ENCODE measurements at places on chromosomes 11 and 22. TPM values are rescaled to one million over a fixed set of nuclear protein-coding genes. Genes with fewer than 3 reads are reported as not detected.

GRCh38 chr11:120917559-120918239 lies 106.2 kb upstream of the TBCEL start:
- no peak for DNase-seq

GRCh38 chr22:27857443-27857842 lies 55.9 kb upstream of the MN1 start:
- no peak for DNase-seq

DNA sequence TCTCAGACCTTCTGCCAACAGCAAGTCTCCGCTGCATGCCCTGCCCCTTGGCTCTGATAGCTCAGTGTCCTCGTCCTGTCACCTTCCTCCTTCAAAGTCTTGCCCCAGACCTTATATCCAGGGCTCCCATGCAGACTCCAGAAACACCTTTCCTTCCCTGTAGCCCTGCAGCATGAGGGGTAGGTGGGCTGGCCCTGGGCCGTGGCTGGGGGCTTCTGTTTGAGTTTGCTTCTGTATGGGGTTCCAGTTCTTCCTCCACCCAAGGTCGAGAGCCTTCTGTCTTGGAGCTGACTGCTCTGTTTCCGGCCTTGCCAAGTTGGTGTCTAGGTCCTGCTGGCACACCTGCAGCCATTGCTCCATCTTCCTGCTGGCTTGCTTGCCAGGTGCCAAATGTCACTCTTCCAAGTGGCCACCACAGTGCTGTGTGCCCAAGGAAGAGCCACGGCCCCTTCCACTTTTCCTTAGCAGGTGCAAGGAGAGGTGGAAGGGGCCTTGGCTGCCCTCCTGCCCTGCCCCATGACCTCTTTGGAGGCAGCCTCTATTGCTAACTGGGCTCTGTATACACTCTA lies 74.8 kb upstream of the NECTIN1 start:
- DNase-seq: no peak

- no peak for DNase-seq
Measured at GRCh38 chr11:9180784-9181183, 84.4 kb downstream of the DENND5A start.

DNA sequence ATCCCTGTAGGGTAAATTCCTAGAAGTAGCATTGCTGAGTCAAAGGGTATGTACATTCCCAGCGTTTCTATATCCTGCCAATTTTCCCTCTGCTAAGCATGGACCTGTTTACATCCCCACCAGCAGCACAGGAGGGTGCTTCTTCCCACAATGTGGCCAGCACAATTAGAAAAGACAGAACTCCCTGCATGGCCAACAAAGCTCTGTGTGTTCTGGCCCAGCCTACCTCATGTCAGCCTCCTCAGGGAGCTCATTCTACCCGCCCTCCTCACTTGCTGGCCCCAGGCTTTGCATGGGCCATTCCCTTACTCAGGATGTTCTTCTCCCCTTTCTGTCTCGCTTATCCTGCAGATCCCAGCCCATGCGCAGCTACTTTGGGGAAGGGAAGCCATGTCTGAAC lies 186.1 kb downstream of the DSCAML1 start:
- no peak for DNase-seq

- DNase-seq: peak; percentile 18
Measured at GRCh38 chr11:297586-298405, 1.5 kb downstream of the IFITM5 start.

DNA sequence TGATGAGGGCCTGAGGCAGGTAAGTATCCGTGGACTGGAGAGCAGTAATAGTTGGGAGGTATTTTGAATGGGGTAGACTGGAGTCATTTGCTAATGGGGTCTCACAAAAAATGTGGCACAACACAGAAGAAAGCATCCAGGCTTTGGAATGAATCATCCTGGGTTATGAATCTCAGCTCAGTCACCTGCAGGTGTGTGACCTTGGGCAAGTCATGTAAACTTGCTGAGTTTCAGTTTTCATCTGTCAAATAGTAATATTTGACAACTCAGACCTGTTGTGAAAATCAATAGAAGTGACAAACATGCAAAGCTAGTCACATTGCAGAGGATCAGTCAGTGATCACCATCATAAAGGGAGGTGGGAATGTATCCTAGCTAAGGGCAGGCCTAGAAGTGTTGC lies 232.0 kb upstream of the TENM4 start:
- DNase-seq: no peak

DNA sequence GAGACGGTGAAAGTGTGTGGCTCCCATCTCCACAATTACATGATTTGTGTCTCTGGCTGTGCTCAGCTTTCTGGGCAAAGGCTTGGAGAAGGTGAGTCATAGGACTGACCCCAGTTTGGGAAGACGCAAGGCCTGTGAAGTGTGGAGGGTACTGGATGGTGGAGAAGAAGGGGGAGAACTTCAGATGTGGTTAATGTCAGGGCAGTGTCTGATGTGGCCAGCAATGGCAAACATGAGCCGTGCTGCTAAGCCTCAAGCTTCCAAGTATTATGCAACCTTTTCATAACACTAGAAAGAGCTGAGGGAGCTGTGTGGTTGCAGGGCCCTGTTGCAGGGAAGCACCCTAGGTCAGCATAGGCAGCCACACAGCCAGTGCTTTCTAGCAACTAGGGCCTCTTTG lies 110.9 kb downstream of the NTM start:
- no peak for DNase-seq

GRCh38 chr11:124036666-124037065 lies 4.5 kb downstream of the OR10G7 start:
- no peak for DNase-seq

DNA sequence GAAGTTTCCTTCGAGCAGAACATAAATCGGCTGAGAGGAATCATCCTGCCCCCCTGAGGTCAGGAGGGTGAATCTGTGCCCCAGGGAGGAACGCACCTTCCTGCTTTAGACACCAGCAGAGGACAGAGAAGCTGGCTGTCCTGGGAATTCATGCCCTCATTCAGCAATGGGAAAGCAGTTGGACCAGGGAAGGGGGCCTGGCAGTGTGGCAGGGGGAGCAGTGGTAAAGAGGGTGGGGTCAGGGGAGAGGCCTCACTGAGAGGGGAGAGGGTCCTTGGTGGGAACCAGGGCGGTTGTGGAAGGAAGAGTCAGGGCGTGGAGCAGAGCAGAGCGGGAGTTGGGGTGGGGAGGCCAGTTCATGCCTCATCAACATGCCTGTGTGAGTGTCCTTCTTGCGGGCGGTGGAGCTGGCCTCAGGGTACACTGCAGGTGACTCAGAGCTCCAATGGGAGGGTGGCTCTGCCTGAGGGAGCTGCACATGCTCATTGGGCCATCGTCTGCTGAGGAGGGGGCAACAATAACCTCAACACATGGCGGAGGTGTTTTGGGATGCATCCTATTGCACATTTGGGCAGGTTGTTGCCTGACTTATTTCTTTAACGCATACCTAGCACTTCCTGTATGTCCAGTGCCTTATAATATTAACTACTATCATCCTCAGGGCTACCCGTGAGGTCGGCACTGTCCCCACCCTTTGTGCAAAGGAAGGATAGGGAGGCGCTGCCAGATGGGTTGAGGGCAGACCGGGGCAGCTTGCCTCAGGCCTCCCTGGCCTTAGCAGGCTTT lies 23.2 kb downstream of the MED15 start:
- DNase-seq: no peak

DNA sequence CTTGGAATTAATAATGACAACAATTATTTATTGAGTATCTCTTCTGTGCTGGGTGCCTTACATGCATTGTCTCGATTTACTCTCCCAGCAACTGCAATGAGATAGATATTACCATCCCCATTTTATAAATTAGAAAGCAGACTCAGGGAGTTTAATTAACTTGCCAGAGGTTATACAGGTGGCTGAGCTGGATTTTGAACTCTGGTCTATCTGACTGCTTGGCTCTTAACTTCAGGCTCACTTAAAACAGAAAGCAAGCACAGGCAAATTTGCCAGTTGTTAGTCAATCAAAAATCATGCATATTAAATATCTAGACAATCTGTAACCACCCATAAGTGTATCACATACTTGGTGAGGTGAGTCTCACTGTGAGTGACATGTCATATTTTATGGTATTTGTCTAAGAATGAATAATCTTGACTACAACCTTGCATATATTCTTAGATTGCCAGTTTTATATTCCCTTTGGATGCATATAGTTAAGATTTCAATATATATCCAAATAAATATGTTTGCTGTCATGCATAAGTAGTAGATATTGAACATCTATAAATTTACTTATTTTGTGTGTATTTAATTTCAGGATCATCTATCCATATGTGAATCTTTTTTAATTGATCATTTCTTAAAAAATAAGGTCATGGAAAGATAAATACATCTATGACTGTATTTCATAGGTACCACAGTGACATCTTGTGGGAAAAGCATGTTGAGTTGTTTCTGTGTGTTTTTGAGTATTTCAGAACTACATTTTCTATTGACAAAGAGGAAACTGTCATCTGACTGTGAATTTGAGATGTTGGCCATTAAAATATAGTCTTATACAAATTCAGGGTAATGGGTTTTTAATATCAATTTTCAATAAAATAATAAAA lies 112.0 kb upstream of the ARHGAP42 start:
- no peak for DNase-seq

- DNase-seq: no peak
Measured at GRCh38 chr22:43627485-43628213, 184.5 kb downstream of the EFCAB6 start.

DNA sequence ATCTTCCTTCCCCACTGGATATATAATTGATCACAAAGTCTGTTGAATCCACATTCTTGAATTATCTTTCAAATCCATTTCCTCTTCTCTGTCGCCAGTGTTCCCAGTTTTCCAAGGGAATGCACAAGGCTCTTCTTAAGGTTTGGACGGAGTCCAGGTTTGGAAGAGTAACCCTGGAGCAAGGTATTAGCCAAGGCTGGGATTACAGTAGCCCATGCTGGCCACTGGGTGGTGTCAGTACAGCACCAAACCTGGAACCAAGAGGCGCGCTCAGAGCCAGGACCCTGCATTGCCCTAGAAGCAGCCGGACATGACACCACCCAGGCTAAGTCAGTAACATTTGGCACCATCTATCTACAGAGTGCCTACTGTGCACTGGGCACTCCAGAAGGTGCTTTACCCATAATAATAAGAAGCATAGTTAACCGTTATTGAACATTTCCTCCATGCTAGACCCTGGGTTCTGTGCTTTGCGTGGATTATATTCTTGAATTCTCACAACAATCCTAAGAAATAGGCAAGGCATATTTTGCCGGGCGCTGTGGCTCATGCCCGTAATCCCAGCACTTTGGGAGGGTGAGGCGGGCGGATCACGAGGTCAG lies 48.0 kb upstream of the CLPB start:
- peak; percentile 52 for DNase-seq

DNA sequence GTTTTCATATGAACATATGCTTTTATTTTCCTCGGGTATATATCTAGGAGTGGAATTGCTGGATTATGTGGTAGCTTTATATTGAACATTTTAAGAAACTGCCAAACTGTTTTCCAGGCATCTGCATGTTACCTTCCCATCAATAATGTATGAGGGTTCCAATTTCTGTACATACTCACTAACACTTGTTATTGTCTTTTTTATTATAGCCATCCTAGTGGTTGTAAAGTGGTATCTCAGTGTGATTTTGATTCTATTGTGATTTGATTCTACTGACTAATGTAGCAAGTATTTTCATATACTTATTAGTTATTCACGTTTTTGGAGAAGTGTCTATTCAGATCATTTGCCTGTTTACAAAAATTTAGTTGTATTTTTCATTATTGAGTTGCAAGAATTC lies 2.0 kb downstream of the ANO5 start:
- DNase-seq: no peak

- DNase-seq: no peak
Measured at GRCh38 chr11:22203281-22203680, 10.4 kb downstream of the ANO5 start.

DNA sequence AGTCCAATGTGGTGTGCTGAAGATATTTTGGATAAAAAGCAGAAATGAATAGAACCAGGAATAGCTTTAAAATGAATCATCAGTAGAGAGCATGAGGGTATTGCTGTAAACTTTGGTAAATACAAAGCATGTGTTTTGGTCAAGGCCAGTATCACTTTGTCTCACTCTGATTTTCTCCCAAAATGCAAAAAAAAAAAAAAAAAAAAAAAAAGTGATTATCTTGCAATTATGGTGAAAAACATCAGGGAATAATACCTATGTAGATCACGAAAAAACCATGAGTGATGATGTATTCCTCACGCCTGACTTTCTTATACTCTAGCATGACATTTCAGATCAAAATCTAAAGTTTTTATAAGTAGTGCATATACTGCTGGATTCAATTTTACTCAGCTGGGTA lies 897.9 kb upstream of the FAT3 start:
- no peak for DNase-seq

OR52L1 gene
- not detected for polyA plus RNA-seq

CDC45 gene
- polyA plus RNA-seq: 0.46 TPM

POTEH gene
- polyA plus RNA-seq: not detected

ANO1 gene
- polyA plus RNA-seq: 2.1 TPM

OR56A3 gene
- not detected for polyA plus RNA-seq

SLC1A2 gene
- 0.15 TPM for polyA plus RNA-seq

ILK gene
- polyA plus RNA-seq: 126 TPM
